Activated naive CD4-positive, alpha-beta T cell (primary cell): ENCODE measurements at places on chromosomes 1 and 21.

- no peak for DNase-seq
These were observed 427.0 kb downstream of the SMYD3 start for GRCh38 chr1:246080031-246080430.

DNA sequence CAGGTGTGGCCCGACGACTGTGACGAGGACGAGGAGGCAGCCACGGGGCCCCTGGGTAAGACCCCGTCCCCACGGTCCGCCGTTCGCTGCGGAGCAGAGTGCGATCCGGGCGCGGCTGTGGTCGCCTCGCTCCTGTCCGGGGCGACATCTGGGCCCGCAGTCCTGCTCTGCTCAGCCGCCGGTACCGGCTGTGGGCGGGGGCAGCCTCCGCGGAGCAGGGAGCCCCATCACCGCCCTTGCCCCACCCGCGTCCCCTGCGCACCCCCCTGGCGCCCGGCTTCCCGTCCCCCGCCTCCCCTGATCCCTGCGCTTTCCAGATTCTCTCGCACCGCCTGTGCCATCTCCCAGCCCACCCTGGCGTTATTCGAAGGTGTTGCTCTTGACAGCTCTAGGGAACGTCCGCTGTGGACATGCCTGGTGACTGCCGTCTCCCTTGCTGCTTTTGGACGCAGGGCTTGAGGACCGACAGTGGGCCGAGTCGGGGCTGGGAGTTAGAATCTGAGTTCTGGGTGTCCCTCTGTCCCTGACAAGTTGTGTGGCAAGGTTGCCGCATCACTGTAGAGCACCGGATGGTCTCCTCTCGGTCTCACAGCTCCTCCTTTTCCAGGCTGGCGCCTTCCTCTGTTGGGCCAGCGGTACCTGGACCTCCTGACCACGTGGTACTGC lies 596 bp downstream of the TOR3A start:
- no peak for DNase-seq

DNA sequence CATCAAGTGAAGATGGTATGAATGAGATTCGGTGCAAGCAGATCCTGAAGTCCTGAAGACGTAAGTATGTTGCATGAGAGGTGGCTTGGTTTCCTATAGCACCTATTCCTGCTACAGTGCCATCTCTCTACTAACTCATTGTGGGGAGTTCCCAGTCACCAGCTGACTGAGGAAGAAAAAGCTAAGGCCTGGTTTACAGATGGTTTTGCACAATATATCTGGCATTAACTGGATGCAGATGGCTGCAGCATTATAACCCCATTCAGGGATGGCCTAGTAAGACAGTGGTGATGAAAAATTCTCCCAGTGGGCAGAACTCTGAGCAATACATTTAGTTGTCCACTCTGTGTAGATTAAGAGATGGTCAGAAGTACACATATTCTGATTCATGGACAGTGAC lies 36.7 kb downstream of the RTCA start:
- no peak for DNase-seq

GRCh38 chr1:43625063-43625780 lies 24.7 kb upstream of the KDM4A start:
- DNase-seq = no peak

- DNase-seq = no peak
These were observed 13.9 kb upstream of the PRMT2 start for GRCh38 chr21:46621457-46622182.

GRCh38 chr1:25906644-25907300 lies 553 bp upstream of the STMN1 start:
- no peak for DNase-seq

GRCh38 chr1:155176544-155177071 lies 3.0 kb downstream of the TRIM46 start:
- DNase-seq = peak; percentile 78

DNA sequence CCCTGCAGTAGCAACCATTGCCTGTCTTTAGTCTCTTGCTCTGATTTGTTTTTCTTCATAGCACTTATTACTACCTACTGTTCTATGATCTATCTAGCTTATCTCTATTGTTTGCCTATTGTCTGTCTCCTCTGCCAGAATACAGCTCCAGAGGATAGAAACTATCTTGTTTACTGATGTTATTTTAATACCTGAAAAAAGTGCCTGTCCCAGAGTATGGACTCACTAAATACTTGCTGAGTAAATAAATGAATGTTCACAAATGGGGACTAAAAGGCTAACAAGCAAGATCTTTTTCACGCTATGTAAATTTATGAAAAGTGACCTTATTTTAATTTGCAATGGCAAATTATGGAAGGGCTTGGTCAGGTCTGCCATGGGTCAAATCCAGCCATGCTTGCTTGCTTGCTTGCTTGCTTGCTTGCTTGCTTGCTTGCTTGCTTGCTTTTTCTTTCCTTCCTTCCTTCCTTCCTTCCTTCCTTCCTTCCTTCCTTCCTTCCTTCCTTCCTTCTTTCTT lies 145.3 kb downstream of the TGFB2 start:
- no peak for DNase-seq

DNA sequence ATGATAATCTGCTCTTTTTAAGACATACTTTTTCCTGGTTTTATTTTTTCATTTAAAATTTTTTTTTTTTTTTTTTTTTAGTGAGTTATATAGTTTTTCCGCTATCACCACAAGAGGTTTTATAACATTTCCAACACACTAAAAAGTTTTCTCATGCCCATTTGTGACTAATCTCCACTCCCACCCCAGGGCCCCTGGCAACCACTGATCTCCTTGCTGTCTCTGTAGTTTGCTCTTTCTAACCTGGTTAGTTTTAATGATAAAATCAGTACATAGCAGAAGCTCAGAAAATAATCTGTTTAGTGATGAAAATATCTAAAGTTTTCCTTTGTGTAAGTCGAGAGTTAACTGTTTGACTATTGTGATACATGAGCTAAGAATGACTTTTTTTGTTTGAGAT lies 41.8 kb downstream of the IARS2 start:
- no peak for DNase-seq
